ENCODE measurements at places on chromosomes 11 and 22.
A peak's percentile ranks its signal among the peaks of the same experiment; 100 is the strongest.

DNA sequence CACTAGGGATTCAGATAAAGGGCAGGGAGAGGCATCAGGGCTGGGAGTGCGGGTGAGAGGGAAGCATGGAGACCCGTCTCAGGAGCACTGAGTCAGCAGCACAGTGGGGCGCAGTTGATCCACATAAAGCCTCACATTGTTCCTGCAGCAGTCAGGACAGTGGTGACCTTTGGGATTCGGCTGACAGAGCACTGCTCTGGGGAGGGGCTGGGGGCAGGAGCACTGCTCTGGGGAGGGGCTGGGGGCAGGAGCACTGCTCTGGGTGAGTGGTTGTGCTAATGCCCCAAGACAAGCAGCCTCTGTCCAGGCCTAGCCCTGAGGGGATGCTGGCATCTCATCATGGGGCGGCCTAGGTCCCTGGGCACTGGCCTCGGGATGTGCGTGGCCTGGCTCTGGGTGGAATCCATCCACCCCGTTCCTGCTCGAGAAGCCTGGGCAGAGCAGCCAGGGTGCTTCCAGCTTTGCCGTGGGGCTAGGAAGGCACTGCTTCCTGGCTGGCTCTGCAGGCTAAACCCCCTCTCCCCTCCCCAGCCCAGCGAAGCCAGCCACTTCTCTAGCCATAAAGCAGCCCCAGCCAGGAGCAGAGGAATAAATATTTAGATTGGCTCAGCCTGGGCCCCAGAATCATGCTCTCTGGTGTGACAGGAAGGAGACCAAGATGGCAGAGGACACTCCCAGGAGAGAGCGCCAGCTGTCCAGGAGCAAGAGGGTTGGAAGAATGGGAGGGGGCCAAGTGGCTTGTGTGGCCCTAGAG, 7.3 kb downstream of the OAF start:
- no peak for DNase-seq

DNA sequence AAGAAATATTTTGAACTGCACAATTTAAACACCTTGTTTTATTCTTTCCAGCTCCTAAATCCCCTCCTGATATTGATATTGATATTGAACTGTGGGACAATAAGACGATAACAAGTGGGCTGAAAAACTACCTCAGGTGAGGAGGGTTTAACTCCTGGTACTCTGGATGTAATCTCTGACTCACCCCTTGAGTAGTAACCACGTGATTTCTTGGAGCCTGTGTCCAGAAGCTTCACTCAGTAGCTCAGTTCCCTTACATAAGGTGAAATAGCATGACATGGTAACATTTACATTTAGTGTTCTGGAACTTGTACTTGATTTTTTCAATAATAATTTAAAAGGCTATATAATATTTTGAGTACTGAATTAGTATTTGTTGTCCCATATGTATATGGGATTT, 168.0 kb downstream of the PGR start:
- DNase-seq, result no peak

DNA sequence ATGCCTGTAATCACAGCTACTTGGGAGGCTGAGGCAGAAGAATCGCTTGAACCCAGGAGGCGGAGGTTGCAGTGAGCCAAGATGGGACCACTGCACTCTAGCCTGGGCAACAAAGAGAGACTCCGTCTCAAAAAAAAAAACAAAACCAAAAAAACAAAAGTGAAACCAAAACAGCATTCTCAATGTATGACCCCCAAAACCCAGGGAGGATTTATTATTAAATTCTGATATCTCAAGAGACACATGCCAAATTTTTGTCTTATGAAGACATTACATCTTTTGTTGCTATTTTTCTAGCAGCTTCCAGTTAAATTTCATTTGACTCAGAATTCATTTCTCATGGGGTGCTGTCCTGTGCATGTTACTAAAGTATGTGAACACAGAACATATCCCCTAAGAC, 3.0 kb upstream of the YPEL4 start:
- no peak for DNase-seq

GRCh38 chr11:128448981-128449713, 138.2 kb downstream of the ETS1 start:
- DNase-seq, result no peak

GRCh38 chr11:96357794-96358193, 14.8 kb upstream of the MAML2 start:
- DNase-seq, result no peak

GRCh38 chr22:27988704-27989103, 69.6 kb upstream of the PITPNB start:
- DNase-seq, result no peak

GRCh38 chr11:103488031-103488461, 378.8 kb downstream of the DYNC2H1 start:
- no peak for DNase-seq

- no peak for DNase-seq
These were observed 24.3 kb upstream of the MRGPRX2 start for GRCh38 chr11:19084661-19085315.

DNA sequence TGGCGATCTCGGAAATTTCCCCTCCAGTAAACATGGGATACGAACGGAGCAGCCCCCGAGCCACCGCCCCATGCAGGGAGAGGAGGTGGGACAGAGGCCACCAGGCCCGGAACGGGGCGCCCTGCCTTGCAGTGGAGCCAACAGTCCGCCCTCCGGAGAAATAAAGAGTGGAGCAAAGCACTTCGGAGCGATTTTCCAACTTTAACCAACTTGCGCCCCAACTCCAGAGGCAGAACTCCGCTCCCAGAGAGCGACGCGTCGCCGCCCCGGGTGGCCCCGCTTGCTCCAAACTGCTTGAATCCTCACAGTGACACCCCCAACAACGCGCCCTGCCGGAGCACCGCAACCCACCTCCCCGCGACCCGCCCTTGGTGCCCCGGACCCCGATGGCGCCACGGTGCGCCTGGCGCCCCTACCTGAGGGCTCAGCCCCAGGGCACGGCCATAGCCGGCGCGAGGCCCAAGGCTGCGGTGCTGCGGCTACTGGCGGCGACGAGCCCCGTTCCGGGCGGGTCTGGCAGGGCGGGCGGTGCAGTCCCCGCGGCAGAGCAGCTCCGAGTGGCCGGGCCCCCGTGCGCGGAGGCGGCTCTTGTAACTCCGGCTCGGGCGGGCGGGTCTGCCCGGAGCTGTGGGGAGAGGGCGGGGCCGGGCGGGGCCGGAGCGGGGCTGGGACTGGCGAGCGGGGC, at the start of gene AHNAK:
TSS of gene AHNAK (minus strand) at position 563 of the 685 bp plus-strand sequence. CDS start 10,708 bp downstream, outside the sequence.
- DNase-seq, result peak; percentile 84

DNA sequence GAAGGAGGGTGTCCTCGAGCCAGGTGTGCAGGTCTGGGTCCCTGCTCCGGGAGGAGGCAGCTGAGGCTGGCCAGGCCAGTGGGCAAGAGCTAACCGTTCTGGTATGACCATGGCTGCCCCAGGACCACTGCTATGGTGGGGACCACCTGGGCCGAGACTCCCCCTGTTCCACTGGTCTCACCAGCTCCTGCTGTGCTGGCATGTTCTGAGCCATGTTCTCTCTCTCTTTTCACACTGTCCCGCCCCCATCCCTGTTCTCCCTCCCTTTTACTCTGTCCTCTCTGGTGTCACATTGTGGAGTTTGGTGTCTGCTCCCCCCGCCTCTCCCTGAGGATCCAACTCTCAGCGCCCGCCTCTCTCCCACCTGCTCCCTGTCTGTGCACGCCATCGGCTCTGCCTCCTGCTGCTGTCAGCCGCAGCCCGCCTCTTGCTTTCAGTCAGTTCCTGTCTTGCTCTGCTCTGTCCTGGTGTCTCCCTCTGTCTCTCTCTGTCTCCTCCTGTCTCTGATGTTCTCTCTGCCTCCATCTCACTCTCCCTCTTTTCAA, 66.4 kb downstream of the LRRC32 start:
- DNase-seq, result no peak

DNA sequence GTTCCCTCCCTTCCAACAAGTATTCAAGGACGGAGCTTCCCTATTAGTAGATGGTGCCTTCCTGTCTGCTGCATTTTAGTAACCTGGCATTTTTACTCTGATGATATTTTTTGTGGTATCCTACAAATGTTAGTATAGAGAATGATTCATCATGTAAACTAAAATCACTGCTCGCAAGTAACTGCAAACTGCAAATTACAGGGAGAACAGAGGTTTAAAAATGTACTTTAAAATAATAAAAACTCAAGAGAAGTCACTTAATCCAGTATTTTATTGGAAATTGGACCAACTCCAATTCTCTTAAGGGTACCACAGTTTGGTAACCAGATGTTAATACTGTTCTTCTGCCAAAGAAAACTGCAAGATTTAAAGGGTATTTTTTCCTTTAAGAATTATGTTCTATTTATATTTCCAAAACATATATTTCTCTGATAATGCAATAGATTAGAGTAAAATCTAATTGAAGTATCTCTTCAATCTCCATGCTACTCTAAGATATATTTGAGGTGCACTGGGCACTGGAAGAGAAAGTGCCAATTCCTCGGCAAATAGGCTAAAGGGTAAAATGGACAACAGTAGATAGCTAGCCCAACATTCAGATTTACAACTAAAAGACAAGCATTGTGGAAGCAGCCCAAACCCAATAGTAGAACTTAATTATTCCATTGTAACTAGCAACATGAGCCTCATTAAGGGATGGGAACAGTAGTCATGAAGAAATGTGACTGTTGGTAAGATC, 298.0 kb downstream of the TTC28 start:
- no peak for DNase-seq

GRCh38 chr22:42528591-42529307, 9.2 kb upstream of the RRP7A start:
- DNase-seq, result no peak

GRCh38 chr11:68012843-68013610, 2.9 kb downstream of the ALDH3B1 start:
- DNase-seq, result no peak

DNA sequence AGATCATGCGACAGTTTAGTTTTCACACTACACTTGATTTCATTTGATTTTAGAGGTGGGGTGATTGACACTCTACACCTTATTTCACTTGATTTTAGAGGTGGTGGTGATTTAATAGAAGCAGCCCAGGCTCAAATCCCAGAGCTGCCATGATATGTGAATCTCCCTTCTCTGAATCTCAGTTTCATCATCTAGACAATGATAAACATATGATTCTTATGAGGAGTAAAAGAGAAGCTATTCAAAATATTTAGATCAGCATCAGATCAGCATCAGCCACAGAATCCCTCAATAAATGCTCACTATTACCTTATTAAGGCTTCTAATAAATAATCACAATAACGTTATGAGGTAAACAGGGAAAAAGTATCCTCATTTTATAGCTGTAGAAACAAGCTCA, 98.8 kb downstream of the MSANTD4 start:
- no peak for DNase-seq

- no peak for DNase-seq
These were observed 3.4 kb downstream of the YPEL4 start for GRCh38 chr11:57646194-57646798.

DNA sequence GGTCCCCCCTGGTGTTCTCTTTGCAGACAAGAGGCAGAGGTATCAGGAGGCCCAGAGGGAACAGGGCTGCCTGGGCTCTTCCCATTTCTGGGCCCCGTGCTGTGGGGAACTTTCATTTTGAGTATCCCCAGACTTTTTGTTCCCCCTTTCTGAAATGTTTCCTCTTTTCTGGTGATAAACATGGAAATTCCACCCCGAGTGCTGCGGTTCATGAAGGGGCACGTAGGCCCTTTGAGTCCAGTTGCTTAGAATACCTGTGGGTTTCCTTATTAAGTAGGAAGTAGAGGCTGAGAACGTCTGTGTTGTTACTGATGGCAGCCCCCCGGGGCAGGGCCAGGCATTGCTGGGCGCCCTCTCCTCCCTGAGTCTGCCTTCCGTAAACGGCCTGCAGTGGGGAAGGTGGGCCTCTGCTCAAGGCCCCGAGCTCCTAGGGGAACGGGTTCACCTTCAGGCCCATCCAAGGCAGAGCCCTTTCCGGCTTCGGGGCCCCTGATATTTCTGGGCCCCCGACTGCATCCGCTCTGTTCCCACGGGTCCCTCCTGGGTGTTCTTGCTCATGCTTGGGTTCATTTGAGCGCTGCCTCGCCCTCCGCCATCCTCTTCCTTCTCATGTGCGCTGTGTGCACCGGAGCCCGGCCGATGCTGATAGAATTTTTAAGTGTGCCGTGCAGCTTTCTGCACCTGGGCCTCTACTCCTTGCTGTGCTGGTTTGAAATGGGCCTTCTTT, 12.0 kb downstream of the TBC1D22A start:
- DNase-seq, result peak; percentile 84

- DNase-seq, result peak; percentile 66
These were observed 6.4 kb downstream of the FADS2 start for GRCh38 chr11:61834278-61835048.

GRCh38 chr11:6210274-6210955, 5.1 kb downstream of the C11orf42 start:
- DNase-seq, result no peak

GRCh38 chr22:40302149-40302548, 44.2 kb upstream of the ADSL start:
- DNase-seq, result no peak

- no peak for DNase-seq
These were observed 69.5 kb downstream of the SLC1A2 start for GRCh38 chr11:35349897-35350296.

All from B cell (primary cell).